ENCODE measurements at places on chromosomes 5 and 9.

DNA sequence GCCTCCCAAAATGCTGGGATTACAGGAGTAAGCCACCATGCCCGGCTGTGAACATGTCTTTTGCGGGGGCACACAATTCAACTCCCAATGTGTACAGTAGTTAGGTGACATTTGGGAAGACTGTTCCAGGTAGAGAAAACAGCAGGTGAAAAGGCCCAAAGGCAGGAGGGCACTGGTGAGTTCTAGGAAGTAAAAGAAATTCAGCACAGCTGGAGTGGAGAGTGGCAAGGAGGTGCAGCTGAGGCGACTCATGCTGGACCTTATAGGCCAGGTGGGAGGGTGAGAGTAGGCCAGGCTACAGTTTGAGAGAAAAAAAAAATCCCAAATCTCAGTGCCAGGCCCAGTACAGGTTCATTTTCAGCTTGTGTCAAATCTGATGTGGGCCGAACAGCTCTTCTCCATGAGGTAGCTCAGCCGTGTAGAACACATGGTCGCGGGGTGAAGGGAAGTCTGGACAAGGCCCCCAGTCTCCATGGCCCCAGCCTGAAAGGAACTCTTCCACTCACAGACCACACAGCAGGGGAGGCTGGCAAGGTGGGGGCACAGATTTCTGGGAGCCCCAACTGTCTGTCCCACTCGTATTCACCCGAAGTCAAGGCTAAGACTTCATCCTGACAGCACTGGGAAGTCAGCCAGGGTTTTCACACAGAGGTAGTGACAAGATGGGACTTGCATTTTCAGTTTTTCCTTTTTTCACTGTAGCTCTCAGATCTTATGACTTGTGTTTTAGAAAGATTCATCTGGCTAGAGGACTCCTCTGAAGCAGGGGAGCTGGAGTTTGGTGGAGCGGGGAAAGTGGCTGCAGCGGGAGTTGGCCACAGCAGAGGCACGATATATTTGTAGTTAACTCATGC lies 4.5 kb upstream of the HNRNPAB start:
- DNase-seq, result peak; percentile 66

- no peak for DNase-seq
Observed at GRCh38 chr9:93886911-93887310, 68.2 kb downstream of the BARX1 start.

DNA sequence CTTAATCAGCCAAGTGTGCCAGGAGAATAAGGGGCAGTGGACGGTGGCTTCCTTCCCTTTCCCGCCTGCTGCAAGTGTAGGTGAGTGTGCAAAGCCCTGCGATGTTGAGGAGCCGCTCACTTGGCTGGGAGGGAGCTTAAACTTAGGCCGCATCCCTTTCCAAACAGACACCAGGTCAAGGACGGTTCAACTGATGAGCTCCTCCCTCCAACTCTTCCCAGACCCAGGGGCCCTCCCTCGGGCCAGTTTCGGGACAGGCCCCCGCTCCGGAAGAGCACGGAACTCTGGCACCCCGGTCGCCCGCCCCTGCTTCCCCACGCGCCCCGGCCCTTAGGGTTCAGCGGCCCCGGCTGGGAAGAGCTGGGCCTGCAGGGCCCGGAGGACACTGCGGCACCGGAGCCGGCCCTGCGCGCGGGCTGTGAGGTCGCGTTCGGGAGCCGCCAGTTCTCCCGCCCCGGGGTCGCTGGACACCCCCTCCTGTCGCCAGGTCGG lies 481 bp downstream of the MRPL36 start:
- DNase-seq, result peak; percentile 43

- no peak for DNase-seq
Observed at GRCh38 chr5:169301386-169301934, 521 bp upstream of the SLIT3 start.

- no peak for DNase-seq
Observed at GRCh38 chr5:138752341-138752950, 779 bp upstream of the CTNNA1 start.

GRCh38 chr9:29830821-29831220 lies 2257.5 kb upstream of the C9orf72 start:
- DNase-seq, result peak; percentile 28

- DNase-seq, result peak; percentile 56
Observed at GRCh38 chr9:114906922-114907571, 23.3 kb downstream of the TNFSF8 start.

GRCh38 chr9:26326563-26326962 lies 566.0 kb downstream of the CAAP1 start:
- DNase-seq, result peak; percentile 21

DNA sequence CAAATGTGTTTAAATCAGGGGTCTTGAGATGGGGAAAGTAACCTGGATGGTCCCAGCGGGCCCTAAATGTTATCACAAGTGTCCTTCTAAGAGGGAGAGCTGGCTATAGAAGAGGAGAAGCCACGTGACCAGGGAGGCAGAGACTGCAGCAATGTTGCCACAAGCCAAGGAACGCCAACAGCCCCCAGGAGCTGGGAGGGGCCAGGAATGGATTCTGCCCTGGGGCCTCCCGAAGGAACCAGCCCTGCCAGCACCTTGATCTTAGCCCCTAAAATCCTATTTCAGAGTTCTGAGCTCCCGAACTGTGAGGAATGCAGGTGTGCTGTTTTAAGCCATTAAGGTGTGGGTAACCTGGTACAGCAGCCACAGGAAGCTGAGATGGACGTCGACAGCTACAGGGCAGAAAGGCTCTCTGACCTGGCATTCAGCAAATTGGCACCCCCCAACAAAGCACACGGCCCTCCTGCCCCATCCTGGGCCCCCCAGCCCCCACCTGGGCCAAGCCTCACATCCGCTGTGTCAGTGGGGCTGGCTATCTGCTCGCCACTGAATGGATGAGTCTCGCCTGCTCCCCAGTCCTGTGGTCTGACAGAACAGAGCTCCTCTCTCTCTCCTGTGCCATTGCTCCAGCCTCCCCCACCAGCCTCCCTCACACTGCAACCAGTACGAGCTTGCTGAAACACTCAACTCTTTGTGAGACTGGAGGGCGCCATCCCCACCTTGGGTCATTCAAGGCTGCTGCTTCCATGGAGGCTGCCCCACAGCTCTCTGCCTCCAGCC lies 78.8 kb downstream of the ADAMTS2 start:
- DNase-seq, result no peak

DNA sequence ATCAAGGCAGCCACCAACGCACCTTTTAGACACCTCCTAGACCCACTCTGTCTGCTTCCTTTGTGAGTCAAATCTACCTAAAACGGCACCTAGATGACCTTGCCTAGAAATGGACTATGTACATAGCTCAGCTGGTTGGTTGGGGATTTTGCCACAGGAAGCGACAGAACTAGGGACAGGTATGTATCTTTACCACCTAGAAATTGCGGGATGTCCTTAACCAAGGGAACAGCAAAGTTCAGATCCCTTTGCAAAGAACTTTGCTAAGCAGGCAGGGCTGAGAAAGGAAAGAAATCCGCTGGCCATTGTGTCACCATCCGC lies 2.0 kb upstream of the ENC1 start:
- no peak for DNase-seq

DNA sequence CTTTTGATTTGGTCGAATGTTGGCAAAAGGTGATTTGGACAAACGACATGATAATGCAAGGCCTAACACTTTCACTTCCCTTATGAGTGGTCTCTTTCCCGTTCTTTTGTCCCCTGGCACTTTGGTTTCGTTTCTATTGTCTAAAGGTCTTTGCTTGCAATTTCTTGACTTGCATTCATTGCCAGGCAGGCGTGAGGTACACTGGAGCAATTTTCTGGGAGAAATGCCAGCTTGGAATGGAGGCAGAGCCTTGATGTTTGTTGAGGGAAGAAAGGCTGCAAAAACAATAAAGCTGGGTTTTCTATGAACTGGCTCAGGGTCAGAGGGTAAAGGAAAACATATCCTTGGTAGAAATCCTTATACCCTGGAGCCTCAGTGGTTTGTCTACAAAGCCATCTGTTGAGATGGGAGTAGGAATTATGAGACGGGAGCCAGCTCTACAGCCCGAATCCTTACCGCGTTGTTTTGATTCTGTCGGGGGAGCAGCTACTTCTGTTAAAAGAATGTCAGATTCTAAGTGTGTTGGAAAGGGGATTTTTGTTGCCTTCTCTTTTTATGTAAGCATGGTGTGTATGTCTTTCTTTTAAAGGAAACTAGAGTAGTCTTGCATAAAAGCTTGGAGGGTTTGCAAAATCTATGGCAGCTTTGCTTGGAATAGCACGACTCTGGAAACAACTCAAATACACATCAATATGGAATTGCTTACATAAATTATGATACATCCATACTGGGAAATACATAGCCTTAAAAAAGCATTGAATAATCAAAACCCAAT lies 158.9 kb downstream of the RMI1 start:
- DNase-seq, result peak; percentile 33

DNA sequence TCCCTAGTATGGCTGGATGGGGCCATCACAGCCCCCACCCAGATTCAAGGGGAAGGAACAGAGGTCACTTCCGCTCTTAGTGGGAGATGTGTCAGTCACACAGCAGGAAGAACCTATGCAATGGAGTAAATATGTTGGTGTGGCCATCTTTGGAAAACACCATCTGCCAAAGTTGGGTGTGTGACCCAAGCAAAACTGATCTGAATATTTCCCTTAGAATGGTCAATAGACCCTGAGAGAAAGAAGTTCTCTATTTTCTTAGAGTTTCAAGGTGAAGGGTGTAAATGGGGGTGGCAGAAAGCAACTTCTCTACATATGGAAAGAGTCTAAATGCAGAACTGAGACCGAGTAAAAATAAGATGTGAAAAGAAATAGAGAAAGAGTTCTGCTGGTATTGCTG lies 212.7 kb downstream of the ESM1 start:
- DNase-seq, result no peak

DNA sequence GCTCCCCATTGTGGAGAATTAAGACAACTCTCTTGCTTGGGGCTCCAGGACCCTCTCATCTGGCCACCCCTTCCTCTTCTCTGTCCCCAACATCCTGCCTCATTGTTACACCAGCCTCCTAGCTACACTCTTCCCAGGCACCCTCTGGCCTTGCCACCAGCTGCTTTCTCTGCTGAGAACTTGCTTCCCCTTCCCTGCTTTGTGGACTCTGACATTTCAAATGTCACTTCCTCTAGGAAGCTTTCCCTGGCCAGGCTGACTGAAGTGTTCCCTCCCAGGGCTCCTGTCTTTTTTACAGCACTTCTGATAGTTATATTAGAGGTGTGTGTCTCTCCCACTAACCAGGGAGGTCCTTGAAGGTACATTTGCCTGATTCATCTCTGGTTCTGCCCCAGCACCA lies 194.0 kb upstream of the KLF4 start:
- no peak for DNase-seq

DNA sequence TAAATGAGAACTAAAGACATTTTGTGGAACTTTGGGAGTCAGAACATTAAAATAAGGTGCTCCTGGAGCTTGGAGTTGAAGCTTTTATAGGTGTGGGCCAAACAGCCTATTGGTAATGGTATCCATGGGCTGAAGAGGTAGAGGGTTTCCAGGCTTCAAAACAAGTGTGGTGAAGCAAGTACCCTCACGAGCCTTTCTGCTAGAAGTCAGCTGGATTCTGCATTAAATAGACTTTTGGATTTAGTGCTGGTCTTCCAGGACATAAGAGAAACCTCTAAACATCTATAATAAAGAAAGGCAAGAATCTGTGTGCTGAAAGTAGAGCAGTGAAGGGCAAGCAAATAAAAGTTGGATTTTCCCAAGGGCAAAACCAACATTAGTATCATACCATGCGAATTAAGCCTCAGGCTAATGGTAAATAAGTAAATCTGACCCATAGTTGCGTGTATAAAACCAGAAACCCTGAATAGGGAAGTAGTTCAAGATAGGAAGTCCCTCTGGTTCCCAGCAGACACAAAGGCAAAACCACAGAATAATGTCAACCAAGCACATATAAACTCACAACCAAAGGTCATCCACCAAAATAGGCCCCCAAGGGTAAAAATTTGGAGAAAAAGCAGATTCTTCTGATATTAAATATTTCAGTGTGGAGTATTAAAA lies 306.3 kb downstream of the TLE4 start:
- DNase-seq, result no peak

DNA sequence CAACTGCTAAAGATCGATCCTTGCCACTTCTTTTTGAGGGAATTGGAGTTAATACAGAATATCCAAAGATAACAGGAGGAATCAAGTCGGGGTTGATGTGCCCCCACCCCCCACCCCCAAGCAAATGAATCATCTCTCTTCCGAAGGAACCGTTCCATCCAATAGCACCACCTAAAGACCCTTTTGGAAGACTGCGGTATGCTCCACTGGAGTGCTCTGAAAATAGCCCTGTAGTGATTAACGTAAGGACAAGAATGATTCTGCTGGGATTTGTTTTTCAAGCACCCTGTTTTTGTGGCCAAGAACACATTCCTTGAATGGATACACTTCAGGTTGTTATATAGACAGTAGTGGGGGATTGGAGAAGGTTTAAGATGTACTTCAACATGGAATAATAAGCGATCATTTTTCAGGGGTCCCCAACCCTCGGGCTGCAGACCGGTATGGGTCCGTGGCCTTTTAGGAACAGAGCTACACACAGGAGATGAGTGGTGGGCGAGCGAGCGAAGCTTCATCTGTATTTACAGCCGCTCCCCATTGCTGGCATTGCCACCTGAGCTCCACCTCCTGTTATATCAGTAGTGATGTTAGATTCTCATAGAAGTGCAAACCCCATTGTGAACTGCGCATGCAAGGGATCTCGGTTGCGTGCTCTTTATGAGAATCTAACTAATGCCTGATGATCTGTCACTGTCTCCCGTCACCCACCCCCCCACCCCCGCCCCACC lies 44.5 kb upstream of the TMEM252 start:
- no peak for DNase-seq

DNA sequence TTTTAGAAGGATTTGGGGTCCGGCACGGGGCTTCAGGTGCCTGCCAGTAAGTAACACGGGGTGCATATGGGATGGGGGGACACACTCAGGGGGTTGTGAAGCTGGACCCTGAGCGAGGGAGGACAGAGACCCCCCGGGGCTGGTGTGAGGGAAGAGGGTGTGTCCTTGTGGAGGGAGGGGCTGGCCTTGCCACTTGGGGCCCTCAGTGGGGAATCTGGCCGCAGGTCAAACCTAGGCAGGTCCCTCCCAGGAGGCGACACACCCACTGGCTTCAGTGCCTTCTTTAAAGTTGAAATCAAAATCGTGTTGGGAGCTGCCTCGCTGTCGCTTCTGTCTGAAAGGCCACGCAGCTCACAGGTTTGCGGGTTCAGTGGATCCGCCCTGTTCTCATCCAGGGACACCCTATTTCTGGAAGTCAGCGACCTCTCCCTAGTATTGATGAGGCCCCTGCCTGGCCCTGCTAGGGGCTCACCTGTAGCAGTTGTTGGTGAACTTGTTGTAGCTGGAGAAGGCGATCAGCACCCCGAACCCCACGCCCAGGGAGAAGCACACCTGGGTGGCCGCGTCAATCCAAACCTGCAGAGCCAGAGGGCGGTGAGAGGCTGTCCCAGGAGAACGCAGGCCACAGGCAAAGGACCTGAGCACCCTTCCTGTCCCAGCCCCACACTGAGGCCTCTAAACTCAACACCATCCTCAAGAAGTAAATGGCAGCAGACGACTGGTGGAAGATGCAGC lies 29.4 kb downstream of the SLC6A3 start:
- no peak for DNase-seq

GRCh38 chr9:9938432-9938831 lies 674.4 kb downstream of the PTPRD start:
- no peak for DNase-seq

GRCh38 chr5:169229342-169229892 lies 71.5 kb downstream of the SLIT3 start:
- no peak for DNase-seq

Data from RWPE1 (cell line).